Peyer's patch (tissue), 4 donors: ENCODE measurements at places on chromosomes 16 and 17.

DNA sequence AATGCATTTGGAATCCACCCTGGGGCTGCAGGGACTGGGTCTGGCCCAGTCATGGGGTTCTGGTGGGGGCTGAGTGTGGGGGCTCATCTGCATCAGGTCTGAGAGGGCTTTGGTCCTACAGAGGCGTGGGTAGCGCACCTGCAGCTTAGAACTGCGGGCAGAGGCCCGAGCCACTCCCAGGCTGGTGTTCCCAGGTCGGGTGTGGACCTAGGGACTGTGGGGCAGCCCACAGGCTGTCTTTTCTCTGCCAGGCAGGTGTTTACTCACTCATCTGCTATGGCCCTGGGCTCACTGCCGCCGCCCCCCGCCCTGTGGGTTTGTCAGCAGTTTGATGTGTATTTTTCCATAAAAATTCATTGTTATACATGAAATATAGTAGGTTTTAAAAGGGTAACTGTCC, 27.0 kb upstream of the DOC2B start:
- no peak for DNase-seq

GRCh38 chr17:39164675-39165143, 1.3 kb downstream of the ARL5C start:
- peak; percentile 74 for DNase-seq

DNA sequence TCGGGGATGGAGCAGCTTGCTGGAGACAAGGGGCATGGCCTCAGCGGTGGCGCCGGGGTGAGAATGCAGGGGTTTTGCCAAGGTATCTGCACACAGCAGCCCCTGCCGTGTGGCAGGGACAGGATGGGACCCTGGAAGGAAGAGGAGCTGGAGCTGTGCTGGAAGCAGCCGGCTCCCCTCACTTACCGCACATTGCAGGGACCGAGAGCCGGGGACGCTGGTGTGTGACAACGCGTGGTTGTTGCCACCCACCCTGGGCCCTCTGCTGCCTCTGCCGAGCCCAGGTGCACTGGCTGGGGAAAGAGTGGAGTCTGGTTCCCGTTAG, 3.0 kb downstream of the NUBP2 start:
- DNase-seq = no peak

- DNase-seq = no peak
These were observed 87.4 kb downstream of the RAP1GAP2 start for GRCh38 chr17:2883544-2884213.

DNA sequence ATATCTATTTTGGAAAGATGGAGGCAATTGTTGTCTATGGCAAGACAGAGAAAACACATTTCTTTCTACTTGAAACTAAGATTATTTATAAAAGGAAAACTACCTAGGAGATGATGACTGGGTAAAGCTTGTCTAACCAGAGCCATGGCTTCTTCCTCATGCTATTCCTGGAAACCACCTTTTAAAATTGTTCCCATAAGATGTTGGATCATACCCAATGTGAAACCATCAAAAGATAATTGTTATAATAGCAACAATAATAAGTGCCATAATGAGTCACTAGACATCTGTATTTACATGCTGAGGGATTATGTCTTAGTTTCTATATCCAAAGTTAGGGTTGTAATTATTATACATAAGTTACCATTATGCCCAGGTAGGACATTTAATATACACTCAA, 428.4 kb downstream of the KCNJ2 start:
- DNase-seq = no peak

DNA sequence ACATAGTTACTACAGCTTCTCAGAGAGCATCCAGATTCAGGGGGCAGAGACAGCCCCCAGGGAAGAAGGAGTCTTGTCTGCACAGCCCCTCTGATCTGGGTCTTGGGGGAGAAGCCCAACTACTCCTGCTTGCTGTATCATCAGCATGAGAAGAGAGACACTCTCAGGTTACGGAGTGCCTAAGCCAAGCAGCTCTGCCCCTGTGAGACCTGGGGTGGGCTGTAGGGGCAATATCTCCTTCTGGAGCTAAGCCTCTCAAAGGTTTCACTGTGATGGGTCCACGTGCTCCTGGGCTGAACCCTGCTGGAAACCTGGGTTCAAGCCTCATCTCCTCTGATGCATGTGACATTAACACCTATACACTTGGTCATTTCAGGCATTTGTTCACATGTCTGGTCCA, 123.2 kb downstream of the CPPED1 start:
- DNase-seq = no peak

DNA sequence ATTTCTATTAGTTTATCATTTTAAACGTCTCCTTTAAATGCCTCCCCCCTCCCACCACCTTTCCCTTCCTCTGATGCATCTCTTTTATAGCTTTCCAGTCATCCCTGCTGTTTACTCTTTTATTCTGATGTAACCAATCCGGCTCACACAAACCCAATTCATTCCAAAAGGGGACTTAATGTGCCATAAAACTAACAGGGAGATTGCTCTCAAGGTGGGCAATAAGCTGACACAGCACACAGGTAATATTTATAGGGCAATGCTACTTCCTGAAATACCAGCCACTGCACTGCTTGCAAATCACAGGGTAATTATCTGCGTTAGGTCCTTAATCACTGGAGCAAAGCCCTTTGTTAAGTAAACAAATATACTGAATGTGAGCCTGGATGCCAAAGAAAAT, 23.3 kb upstream of the CA10 start:
- DNase-seq = no peak

GRCh38 chr16:19485611-19486010, 36.3 kb downstream of the GDE1 start:
- DNase-seq = no peak

GRCh38 chr17:67837965-67838364, 12.7 kb downstream of the BPTF start:
- DNase-seq = no peak

- DNase-seq = peak; percentile 78
These were observed 100.3 kb downstream of the ZFHX3 start for GRCh38 chr16:72947379-72948237.

GRCh38 chr17:41697122-41697962, 8.7 kb downstream of the EIF1 start:
- DNase-seq = peak; percentile 36

GRCh38 chr16:90001761-90002503, 17.3 kb downstream of the DBNDD1 start:
- no peak for DNase-seq

DNA sequence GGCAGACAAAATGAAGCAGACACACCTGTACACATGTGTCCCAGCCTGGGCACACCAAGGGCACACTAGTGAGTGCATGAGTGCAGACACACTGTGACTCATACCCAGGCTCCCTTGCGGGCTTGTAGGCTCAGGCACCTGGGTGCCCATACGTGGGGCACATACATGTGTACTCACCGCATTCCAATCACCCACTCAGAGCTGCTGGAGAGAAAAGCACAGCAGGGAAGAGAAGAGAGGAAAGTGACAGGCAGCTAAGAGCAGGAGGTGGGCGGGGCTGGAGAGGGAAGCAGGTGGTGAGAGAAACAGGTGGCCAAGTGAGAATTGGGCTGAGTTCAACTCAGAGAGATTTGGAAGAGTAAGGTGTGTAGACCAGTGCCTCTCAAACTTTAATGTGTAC, 54.0 kb downstream of the TMEM132E start:
- DNase-seq = no peak

- DNase-seq = peak; percentile 28
These were observed 15.0 kb downstream of the B9D1 start for GRCh38 chr17:19347323-19348080.

DNA sequence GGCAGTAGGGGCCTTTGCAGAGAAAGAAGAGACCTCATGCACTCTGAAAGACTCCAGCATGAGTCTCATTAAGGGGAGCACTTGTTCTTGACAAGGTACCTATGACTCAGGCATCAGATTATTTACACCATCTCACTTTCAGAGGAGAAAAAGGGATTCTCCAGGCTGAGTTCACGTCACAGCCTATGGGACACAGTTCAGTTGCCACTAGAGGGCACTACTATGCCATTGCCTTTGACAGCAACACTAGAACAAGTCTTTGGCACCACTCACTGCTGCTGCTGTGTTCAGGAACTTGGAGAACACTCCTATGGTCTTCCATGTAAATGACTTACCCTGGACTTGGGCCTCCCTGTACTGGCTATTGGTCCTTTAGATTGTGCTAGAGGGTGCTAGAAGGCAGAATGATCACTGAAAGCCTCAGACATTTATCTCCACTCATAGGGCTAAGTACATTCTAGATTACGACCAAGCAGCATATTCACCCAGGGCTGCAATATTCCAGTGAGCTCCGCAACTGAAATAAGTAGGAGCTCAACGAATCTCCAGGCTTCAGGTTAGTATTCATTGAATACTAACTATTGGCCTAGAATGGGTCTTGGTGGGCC, 225.1 kb upstream of the CA10 start:
- no peak for DNase-seq

GRCh38 chr16:26583803-26584202, 482.9 kb upstream of the C16orf82 start:
- no peak for DNase-seq

GRCh38 chr16:89359264-89360147, 130.9 kb downstream of the ANKRD11 start:
- no peak for DNase-seq

DNA sequence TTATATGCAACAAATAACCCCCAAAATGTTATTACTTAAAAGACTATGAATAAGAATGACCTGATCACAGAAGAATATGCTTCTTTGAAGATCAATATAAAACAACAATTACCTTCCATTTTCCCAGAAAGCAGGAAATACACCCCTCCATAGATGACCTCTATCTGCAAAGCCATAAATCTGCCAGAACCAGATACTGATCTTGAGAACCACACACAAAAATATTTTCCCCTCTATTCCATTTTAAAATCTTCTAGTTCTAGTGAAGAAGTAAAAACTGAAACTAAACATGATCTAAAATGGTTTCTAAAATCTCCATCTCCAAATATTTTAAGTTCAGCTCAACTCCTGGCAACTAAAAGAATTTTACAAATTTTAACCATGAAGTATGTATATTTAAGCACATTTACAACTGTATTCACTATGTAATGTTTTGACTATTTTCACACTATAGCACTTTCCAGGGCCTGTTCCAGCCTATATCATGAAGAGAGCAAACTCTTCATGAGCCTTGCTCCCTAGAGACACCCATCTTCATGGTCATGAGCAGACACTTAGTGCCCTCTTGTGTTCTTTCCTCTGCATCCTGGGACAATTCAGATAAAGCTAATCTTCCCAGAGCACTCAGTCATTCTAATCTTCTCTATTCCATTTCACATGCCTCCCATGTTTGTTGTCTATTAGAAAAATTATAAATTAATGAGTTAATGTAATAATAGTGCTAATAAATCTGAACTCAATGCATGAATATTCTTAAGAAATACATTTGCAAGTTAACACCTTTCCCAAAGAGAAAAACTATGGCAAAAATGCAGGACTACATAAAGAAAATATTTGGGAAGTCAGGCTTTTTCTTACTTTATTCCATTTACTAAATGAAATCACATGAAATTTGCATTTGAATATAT, 87.0 kb downstream of the HELZ start:
- DNase-seq = no peak

DNA sequence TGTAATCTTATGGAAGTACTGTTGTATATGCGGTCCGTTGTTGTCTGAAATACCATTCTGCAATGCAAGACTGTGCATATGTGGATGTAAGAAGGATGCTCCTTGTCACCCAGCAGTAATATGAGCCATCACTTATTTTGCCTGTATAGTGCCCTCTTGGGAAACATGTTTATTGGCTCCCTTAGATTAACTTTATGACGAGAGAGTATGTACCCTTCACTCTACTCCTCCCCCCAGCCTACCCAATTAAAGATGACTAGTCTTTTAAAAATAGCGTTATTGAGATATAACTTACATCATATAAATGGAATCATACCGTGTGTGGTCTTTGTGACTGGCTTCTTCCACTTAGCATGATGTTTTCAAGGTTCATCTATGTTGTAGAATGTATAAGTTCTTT, 33.6 kb downstream of the FTO start:
- DNase-seq = no peak

DNA sequence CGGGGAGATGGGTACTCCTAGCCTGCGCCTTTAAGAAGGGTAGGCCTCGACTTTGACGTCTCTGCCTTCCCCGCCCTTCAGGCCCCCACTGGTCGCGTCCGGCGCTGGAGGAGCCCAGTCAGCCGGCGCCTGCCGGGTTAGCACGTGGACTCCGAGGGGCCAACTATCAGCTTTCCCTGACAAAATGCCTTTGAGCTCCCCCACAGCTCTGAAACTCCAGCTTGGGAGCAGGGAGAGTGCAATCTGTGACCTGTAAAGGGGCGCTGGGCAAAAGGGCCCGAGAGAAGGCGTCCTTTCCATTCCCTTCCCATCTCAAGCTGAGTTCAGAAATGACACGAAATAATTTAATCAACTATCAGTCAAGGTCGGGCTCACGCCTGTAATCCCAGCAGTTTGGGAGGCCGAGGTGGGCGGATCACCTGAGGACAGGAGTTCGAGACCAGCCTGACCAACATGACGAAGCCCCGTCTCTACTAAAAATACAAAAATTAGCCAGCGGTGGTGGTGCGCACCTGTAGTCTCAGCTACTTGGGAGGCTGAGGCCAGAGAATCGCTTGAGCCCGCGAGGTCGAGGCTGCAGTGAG, 2.3 kb upstream of the SLC25A39 start:
- DNase-seq = peak; percentile 96

DNA sequence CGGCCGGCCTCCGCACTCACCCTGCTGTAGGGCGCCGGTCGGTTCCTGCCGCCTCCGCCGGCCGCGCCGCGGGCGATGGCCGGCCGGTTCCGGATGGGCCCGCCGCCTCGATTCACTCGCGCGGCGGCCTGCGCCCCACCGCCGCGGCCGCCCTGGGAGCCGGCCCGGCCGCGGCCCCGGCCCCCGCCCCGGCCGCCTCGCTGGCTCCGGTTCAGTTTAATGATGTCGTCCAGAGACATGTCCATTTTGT, 158 bp downstream of the ALYREF start:
- DNase-seq = no peak

DNA sequence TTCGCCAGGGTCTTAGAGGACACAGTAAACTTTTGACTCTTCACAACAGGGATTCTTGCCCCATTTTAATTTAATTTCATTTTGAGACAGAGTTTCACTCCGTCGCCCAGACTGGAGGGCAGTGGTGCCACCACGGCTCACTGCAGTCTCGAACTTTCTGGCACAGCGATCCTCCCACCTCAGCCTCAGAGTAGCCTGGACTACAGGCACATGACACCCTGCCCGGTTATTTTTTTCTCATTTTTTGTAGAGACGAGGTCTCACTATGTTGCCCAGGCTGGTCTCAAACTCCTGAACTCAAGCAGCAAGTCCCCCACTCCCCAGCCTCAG, 329 bp upstream of the NLE1 start:
- DNase-seq = no peak

- DNase-seq = no peak
These were observed 6.7 kb downstream of the GALK1 start for GRCh38 chr17:75758131-75758905.
